Thoracic aorta (tissue), 2 donors: ENCODE measurements at places on chromosomes 12 and 14.

- DNase-seq: no peak
These were observed 305.8 kb upstream of the CLEC14A start for GRCh38 chr14:38561657-38562056.

DNA sequence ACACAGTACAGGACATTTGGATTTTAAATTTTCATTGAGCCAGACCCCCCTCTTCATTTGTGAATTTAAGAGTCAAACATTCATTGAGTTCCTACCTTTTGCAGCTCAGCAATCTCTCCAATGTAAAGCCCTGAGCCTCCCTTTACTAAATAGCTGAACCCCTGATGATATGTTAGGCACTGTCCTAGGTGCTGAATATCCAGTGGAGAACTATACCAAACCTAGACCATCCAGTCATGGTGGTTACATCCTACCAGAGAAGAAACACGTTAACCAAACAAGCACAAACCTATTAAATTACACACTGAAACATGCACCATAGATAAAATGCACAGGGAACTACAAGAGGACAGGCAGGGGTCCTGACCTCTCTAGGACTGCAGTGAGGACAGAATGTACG, 1585.3 kb upstream of the TMEM132C start:
- DNase-seq: no peak

DNA sequence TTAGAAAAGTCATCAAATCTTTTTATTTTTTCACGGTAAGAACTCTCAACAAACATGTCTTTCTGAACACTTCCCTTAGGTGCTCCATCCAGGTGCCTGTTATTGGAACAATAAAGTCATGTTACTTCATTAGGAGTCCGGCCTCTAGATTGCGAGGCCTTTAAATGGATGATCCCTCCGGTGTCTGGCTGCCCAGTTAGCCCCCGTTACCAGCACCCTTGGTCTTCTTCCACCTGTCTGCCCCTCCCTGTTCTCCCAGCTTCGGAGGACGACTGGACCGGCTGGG, 593 bp upstream of the PA2G4 start:
- no peak for DNase-seq

DNA sequence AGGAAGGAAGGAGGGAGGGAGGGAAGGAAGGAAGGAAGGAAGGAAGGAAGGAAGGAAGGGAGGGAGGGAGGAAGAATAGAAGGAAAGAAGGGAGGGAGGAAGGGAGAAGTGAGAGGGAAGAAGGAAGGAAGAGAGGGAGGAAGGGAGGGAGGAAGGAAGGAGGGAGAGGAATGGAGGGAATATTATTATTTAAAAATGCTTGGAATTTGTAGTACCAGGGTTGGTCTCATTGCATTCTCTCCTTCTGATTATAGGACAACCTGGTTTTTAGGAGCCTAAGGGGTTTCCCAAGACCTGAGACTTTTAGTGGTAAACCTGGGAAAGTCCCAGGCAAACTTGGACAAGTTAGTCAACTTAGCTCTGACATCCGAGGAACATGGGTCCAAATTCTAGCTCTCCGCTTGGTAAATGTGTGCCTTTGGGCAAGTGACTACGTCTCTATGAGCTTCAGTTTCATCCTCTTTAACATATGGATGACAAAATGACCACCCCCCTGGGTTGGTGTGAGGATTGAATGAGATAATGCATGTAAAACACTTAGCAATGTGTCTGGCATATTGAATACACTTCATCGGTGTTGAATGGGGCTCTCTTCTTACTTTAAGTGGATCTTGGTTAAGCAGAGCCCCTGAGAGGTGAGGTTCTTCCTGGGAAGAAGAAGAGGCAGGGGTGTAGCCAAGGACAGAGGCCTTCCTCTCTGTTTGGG, 690.7 kb upstream of the TBX3 start:
- DNase-seq: no peak

- DNase-seq: no peak
These were observed 886 bp downstream of the SIX1 start for GRCh38 chr14:60648249-60648933.

DNA sequence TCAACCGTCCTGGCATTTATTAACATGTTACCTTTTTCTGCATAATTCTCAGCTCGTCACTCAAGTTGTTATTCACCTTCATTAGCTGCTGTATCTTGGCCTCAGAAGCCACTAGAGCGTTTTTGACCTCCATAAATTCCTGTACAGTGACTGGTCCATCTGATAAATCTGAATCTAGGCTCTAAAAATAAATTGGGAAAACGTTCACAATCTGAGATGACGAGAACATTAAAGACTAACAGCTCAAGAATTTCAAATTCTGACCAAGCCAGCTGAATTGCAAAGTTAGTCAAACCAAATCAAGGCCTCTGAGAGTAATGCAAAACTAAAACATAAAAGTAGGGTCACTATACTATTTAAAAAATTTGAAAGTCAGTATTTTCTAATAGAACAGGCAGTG, 45.0 kb downstream of the GIT2 start:
- no peak for DNase-seq

DNA sequence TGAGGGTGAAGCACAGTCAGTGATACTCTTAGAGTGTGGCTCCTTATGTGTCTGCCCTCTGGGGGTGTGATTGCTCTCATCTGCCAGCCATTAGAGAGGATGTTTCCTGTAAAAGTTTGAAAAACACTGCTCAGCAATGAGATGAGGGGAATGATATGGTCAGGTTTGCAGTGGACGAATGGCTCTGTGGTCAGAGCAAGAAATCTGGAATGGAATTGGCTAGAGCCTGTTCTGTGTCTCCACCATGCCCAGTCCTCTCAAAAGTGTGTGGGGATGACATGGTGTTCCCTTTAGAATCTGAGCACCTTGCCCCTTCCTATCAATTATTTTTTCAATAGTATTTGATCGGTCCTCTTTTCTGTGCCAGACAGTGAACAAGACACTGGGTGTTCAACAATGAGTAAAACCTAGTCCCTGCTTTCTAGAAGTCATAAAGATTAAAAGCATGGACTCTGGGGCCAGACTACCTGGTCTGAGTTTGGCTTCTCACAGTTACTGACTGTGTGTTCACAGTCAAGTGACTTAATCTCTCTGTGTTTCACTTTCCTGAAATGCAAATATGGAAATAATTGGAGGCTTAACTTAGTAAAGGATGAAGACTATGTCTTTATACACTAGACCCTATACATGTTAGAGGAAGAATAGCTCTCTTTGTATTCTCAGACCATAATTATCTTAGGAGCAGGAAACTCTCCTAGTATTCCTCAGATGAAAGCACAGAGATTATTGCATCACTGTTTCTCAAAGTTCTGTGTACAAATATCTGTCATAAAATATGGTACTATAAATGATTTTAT, 1.6 kb downstream of the ACSS3 start:
- no peak for DNase-seq

DNA sequence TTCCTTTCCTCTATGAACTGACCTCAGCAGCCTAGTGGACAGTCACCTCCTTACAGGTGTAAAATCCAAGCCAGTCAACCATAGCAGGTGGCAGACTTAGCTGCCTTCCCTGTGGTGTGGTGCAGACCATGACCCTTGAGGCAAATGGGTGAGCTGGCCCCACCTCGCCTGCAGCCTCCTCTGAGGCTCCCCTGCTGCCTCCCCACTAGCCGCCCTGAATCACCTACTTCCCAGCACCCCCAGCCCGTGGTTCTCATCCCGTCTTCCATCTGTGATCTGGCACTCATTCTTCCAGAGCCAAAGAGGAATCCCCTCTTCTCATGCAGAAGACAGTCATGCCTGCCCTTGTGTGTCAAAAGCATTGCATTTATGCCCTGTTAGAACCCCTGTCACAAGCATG, 34.4 kb upstream of the TSPAN9 start:
- no peak for DNase-seq

GRCh38 chr14:103007555-103007954, 49.8 kb downstream of the CDC42BPB start:
- DNase-seq: no peak

- no peak for DNase-seq
These were observed 66.1 kb downstream of the C14orf132 start for GRCh38 chr14:96105089-96105925.

GRCh38 chr14:101834397-101834796, 72.9 kb downstream of the PPP2R5C start:
- no peak for DNase-seq

DNA sequence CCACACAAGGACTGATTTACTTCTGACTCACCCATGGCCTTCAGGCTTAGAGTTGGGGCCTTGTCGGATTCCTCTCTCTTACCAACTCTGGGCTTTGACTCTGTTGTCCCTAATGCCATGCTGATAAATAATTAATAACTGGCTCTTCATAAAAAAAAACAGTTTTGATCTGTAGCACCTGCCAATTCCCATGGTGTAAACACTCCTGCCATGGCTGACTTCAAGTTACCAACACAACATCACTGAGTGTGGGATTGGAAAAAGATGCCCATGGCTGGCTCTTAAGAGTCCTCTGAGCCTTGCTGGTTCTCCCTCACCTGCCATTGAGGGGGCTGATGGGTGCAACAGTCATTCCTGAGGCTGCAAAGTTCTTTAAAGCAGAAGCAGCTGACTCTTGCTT, 104.8 kb downstream of the KIF26A start:
- no peak for DNase-seq

DNA sequence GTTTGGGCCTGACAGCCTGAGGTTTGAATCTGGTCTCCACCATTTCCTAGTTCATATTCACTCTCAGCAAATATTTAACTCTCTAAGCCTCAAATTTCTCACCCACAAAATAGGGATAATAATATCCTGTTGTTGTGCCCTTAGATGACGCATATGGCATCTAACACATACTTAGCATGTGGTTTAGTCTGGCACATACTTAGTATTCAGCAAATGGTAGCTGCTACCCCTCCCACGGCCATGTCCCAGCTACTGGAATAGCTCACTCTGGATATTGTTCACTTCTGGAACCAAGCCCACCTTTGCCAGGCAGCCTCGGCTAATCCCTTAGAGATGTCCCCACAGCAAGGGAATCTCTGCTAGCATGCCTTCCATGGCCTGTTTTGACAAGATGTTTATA, 53.3 kb downstream of the BICD1 start:
- no peak for DNase-seq

- no peak for DNase-seq
These were observed 16.2 kb downstream of the OTX2 start for GRCh38 chr14:56794088-56794556.

GRCh38 chr14:95344536-95344935, 24.8 kb upstream of the CLMN start:
- DNase-seq: no peak

GRCh38 chr12:614411-614970, 48.8 kb downstream of the NINJ2 start:
- DNase-seq: no peak

DNA sequence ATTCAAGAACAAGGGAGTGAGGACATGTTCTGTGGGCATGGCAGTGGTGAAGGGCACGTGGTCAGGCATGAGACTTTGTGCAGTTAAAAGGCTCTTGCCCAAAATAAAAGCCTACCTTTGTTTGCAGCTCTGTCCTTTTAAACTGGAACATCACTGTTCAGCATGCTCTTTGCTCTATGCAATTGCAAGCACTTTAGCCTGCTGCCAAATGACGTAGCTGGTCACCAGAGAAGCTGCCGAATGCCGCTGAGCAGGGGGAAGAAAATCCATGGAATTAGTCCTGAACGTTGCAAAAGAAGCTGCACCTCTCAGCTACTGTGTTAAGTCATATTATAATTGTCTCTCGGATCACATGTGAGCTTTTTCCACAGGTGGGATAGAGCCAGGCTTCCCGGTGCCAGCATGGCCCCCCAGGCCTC, 176.3 kb upstream of the DIO2 start:
- DNase-seq: no peak

DNA sequence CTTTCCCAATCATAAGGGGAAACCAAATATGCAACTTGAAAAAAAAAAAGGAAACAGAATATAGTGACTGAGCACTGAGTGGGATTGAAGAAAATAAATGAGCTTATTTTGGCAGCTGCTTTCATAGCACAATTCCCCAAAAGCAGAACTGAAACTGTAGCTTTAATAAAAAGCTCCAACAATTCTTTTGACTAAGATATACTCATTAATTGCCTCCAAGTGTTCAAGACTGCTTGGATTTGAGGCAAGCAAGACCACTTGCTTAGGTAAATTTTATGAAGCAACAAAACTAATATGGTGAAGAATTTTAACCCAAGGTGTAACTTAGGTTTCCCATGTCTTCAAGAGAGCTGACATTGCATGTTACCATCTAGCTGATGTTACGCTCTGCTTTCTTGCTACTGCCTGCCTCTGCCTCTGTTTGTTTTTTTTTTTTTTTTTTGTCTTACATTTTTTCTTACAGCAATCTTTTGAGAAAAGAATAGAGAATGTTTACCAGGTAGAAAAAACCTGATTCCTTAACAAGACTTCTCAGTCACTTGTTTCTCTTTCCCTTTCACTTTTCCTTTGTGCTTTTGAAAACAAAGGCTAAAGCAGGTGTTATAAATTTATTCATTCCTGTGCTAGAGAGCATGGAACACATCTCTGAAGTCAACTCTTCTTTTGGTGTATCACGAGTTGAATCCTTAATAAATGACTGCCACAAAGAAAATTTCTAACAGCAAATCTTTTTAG, 134.4 kb downstream of the BCAT1 start:
- DNase-seq: no peak

DNA sequence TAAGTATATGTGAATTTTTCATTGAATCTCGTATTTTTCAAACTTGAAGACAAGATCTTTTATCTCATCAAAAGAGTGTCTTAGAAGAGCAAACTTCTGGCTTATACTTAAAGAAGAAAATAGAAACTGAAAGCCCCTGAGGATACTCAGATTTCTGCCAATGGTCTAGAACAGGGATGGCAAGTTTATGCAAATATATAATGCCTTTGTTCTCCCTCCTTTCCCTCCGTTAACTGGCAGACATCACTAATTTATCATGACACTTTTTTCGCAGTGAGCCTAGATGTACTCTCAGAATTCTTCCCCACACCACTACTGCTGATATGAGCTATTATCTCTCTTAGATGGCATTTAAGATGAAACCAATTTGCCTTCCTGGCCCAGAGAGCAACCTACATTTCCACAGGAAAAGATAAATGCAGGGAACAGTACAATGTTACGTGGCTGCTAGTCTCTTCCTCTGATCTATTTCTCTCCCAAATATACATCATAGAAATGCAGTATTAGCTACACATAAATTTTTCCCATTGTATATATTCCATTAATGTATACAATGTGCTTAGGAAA, 40.0 kb upstream of the DAAM1 start:
- no peak for DNase-seq

- no peak for DNase-seq
These were observed 22.4 kb downstream of the DDX47 start for GRCh38 chr12:12835378-12836146.

GRCh38 chr12:76554405-76555230, 5.0 kb downstream of the OSBPL8 start:
- no peak for DNase-seq
